ENCODE measurements at places on chromosomes 3 and 15.

DNA sequence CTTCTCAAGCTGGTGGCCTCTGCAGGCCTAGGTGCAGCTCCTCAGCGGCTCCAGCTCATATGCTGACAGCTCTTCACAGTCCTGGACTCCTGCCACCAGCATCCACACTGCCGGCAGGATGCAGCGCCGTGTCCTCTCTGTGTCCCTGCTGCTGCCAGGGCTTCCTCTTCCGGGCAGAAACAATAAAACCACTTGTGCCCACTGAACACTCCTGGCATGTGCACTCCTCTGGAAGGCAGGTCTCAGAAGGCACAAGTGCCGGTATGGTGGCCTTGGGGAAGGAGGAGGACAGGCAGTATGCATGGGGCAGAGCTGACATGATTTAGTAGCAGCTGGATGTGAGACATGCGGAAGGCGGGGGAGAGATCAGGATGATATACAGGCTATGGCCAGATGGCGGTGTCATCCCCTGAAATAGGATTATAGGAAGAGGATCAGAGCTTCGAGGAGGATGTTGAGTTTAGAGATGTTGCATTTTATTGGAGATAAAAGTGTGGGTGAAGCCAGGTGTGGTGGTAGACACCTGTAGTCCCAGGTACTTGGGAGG lies 7.5 kb upstream of the MAN2A2 start:
- no peak for DNase-seq

- DNase-seq = no peak
Observed at GRCh38 chr15:72179950-72180581, 17.5 kb downstream of the GRAMD2A start.

- no peak for DNase-seq
Observed at GRCh38 chr3:48394391-48394790, 22.4 kb downstream of the FBXW12 start.

DNA sequence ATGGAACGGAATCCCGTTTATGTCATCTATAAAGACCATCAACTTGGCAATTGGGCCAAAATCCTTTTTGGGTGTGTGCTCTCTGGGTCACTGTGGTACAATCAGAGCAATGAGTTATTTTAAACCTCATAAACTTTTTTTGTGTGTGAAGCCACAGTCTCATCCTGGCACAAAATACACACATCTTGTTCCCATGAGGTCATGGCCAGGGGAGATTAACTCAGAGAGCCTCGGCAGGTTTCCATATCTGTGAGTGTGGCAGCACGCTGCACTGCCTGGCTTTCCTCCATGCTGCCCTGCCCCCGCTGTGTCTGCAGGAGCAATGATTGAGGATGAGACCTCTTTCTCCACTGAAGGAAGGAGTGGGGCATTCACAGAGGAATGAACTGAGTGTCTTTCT lies 54.0 kb upstream of the DLG1 start:
- no peak for DNase-seq

GRCh38 chr3:46854555-46854991 lies 8.7 kb downstream of the MYL3 start:
- no peak for DNase-seq

DNA sequence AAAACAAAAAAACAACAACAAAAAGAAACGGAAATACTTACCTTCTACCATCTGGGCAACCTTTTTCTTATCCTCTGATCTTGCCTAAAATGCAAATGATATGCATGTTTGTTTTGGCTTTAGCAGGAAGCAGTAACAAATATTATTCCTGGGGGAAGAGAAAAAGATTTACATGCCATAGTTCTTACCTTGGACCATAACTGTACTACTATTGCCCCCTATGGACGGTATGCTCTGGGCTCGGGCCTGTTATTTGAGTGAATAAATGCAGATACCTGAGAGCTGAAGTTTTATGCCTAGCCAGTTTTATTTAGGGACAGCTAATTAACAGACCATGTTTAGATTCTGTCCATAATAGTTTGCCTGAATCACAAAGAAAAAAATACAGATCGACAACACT lies 12.6 kb upstream of the STARD5 start:
- peak; percentile 29 for DNase-seq

GRCh38 chr3:181316482-181316881 lies 326.9 kb upstream of the DNAJC19 start:
- no peak for DNase-seq

DNA sequence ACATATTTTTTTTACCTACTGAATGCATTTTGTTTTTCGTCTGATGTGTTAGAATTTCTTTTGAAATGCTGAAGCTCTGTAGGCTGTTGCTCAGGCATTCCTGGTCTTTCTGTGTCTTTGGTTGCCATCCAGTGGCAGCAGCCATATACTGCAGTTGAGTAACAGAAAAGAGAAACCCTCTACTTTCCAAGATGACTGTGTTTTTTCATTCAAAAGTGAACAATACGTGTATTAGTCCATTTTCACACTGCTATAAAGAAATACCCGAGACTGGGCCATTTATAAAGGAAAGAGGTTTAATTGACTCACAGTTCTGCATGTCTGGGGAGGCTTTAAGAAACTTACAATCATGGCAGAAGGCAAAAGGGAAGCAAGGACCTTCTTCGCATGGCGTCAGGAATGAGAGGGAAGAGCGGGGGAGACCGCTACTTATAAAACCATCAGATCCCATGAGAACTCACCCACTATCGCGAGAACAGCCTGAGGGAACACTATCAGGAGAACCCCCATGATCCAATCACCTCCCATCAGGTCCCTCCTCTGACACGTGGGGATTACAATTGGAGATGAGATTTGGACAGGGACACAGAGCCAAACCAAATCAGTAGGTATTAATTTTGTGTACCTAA lies 4.7 kb upstream of the GOLGA8B start:
- peak; percentile 83 for DNase-seq

- DNase-seq = no peak
Observed at GRCh38 chr3:10551139-10551538, 45.8 kb upstream of the ATP2B2 start.

DNA sequence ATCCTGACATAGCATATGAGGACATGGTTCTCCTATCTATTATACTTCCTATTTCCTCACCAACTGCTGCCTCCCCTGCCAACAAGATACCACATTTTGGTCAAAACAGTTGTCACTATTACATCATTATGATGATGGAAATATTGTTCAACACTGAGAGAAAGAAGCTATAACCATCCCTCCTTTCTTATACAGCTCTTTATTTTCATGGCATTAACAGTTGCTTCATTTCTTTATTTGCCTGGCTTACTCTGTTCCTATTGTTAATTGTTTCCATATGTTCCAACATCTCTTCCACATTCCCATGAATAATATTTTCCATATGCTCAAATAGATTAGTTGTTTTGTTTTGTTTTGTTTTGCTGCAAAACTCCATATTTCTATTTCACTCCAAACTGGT lies 40.8 kb upstream of the FILIP1L start:
- no peak for DNase-seq

- DNase-seq = no peak
Observed at GRCh38 chr3:155184011-155184410, 103.9 kb downstream of the MME start.

GRCh38 chr15:64816452-64816851 lies 9.0 kb downstream of the PIF1 start:
- no peak for DNase-seq

DNA sequence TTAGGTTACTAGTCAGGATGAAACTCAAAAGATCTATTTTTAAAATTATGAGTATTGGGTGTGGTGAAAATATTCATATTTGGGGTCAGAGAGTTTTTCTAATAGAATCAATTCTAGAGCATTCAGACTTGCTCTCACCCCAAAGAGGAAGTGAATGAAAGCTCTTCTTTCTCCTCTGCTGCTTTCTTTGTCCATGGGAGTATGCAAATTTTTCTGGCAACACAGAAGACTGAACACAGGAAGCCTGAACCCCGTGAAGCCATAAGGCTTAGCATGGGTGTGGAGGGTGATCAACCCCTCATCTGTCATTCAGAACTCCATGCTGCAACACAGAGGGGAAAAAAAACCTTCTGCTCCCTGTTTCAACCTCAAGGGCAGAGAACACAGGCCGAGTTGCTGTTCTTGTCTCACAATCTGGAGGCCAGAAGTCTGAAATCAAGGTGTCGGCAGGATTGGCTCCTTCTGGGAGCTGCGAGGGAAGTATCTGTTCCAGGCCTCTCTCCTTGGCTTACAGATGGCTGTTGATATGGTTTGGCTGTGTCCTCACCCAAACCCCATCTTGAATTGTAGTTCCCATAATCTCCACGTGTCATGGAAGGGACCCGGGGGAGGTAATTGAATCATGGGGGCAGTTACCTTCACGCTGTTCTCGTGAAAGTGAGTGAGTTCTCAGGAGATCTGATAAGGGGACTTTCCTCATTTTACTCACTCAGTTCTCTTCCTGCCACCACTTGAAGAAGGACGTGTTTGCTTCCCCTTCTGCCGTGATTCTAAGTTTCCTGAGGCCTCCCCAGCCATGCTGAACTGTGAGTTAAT lies 33.7 kb upstream of the CD47 start:
- peak; percentile 33 for DNase-seq

GRCh38 chr3:70108072-70108471 lies 108.5 kb downstream of the SAMMSON start:
- DNase-seq = no peak

- DNase-seq = no peak
Observed at GRCh38 chr3:178669758-178670157, 133.5 kb downstream of the KCNMB2 start.

DNA sequence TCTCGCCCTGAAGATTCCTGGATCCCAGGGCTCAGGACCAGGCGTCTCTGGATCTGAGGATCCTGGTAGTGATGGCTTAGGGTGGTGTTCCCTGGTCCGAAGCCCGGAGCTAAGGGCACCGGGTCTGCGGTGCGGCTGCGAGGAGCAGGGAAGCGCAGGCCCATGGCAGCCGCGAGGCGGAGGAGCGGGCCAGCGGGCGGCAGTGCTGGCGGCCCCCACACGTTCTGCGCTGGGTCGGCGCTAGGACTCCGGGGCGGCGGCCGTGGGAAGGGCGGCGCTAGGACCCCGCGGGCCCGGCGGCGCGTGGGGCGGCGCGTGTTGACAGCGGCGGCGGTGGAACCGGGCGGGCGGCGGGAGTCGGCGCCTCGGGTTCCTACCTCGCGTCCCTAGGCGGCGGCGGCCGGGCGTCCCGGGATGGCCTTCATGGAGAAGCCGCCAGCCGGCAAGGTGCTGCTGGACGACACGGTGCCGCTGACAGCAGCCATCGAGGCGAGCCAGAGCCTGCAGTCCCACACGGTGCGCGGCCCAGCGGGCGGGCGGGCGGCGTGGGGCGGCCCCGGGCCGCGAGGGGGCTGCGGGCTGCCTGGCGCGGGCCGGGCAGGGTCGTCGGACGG lies at the start of gene PXK:
TSS of gene PXK (plus strand) at position 318 of the 614 bp plus-strand sequence. CDS start at position 415, 97 bp downstream.
- DNase-seq = peak; percentile 33

GRCh38 chr15:64361259-64361658 lies 5.3 kb upstream of the CSNK1G1 start:
- DNase-seq = no peak

DNA sequence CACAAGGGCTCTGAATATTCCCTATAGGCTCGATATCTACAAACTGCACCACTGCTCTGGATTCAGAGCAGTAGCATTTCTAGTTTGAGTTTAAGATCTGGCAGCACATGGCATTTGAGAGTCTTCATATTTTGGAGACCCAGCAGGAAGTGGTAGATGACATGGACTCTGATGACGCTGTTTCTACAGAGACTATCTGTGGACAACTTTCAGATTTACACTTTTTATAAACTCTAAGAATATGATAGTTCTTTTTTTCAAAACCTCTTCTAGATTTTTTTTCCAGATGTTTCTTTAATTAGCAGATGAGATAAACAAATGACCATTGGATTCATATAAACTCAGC lies 35.8 kb downstream of the ARMC8 start:
- DNase-seq = no peak

DNA sequence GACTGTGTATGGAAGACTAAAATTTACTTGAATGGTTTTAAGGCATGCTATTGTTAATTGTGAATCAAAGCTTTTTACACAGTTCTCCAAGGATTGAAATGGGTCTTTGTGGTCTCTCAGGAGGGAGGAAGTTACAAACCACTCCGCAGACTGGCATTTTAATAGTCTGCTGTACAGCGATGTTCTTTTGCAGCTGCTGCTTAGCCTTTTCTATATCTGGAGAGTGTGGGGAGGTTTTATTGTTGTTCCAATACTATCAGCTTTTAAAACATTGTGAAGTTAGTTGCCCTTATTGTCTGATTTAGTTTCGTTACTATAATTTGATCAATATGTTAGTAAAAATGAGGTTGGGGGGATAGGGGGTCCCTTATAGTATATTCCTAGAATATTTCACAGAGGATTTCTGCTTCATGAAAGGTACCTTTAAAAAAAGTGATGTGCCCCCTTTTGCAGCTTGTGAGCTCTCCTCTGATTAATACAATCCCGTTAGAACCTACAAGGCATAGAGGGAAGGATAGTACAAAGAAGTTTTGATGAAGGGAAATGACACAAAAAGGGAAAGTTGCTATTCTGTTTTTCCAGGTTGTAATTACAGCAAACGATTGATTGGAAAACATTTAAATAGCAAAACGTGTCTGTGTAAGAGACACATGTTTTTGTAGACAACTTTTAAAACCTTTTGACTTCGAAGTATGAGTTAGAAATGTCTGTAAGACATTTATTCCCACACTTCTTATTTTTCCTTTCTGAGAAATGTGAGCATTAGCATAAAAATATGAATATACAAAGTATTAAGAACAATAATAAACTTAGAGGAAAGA lies 158.3 kb upstream of the CGNL1 start:
- no peak for DNase-seq

DNA sequence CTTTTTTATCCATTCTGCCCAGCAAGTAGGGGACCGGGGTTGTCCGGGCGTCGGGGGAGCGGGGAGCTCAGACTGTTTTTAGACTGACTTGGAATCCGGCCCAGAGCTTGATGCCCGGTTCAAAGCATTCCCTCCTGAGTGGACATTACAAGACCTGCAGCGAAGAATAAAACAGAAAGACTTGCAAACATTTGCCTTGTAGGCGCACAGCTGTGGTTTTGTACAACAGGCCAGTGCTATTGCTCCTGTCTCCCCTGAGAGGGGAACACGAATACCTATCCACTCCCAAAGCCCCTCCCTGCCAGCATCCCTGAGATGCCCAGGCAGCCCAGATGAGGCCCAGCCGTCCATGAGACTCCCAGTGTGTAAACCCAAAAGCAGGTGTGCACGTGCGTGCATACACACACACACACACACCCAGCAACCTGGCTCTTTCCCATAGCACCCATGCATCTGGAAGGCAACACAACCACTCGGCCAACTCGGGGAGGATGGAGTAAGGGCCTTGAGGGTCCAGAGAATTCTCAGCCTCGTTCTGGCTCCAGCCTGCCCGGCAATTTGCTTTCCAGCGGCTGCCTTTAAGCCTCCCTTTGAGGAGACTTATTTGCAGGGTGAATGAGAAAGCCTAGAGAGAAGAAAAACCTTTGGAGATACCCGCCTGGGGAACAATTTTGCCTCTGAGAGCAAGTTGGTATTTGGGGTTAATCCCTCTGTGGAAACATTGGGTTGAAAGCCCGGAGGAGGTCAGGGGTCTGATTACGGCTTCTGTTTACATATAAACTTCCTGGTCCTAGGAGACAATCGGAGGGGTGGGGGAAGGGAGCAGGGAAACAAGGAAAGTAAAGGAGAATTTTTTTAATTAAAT lies 161.0 kb upstream of the HES1 start:
- no peak for DNase-seq

- no peak for DNase-seq
Observed at GRCh38 chr3:107928084-107928445, 162.8 kb downstream of the CD47 start.
